ENCODE measurements at places on chromosomes 1 and 21.
A peak's percentile ranks its signal among the peaks of the same experiment; 100 is the strongest.

GRCh38 chr1:119590393-119590792, 57.7 kb downstream of the ZNF697 start:
- no peak for DNase-seq

- DNase-seq, result no peak
These were observed 6.1 kb upstream of the KHDRBS1 start for GRCh38 chr1:32007591-32007940.

DNA sequence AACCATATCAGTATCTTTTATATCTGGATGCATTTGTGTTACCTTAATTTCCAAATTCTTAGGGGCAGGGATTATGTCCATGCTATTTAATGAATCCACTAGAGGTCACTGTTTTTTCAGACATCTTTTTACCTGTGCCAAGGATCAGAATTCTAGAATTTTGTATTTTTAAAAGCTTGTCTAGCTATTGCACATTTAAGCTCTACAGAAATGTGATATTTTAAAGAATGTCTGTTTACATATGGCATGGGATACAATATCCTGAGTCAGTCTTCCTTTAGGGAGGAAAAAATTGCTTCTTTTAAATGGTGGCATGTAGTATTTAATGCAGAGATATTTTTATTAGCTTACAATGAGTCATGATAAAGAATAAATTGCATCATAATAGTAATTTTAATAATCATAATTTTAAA, 11.3 kb downstream of the RPAP2 start:
- DNase-seq, result no peak

DNA sequence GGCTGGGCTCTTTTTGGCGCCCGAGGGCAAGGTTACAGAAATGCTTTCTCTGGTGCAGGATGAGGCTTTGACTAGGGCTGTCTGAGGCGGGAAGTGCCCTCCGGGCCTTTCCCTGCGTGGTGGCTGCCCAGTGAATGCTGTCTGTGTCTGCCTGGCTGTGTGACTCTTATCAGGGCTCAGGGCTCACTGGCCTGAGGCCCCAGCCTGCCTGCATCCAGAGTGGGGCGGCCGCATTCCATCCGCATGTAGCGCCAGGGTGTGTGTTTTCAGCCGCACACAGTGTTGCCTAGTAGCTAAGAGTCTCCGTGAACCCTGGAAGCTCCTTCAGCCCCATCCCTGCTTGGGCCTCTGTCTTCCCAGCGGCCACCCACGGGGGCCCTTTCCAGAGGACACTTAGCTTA, 59.1 kb downstream of the FAAP20 start:
- DNase-seq, result no peak

GRCh38 chr1:205977402-205978014, 25.7 kb downstream of the RAB7B start:
- peak; percentile 64 for DNase-seq

DNA sequence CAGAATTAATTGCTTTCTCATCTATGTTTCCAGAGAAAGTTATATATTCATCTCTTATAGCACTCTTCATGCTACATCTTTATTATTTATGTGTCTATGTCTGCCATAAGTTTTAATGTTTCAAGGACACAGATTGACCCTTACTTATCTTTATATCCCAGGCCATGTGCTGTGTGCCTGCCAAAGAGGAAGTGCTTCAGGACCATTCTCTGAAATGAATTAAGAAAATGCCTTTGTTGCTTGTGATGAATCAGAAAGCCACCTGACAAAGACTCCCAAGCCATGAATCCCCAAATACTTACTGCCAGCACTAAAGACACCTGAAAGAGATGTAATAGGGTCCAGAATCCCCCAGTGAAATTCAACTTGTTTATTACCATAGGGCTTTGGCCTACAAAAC, 342.1 kb upstream of the C1orf87 start:
- DNase-seq, result no peak

- no peak for DNase-seq
These were observed 223.4 kb downstream of the DSCAM start for GRCh38 chr21:40623528-40623927.
